ENCODE measurements at places on chromosomes 4 and X.

- H3K4me3 ChIP-seq, result no peak overlapping the region
- H3K27me3 ChIP-seq, result no peaks in the 10 kb centered on the region
Observed at GRCh38 chrX:150037041-150037440, 98.8 kb upstream of the EOLA2 start.

DNA sequence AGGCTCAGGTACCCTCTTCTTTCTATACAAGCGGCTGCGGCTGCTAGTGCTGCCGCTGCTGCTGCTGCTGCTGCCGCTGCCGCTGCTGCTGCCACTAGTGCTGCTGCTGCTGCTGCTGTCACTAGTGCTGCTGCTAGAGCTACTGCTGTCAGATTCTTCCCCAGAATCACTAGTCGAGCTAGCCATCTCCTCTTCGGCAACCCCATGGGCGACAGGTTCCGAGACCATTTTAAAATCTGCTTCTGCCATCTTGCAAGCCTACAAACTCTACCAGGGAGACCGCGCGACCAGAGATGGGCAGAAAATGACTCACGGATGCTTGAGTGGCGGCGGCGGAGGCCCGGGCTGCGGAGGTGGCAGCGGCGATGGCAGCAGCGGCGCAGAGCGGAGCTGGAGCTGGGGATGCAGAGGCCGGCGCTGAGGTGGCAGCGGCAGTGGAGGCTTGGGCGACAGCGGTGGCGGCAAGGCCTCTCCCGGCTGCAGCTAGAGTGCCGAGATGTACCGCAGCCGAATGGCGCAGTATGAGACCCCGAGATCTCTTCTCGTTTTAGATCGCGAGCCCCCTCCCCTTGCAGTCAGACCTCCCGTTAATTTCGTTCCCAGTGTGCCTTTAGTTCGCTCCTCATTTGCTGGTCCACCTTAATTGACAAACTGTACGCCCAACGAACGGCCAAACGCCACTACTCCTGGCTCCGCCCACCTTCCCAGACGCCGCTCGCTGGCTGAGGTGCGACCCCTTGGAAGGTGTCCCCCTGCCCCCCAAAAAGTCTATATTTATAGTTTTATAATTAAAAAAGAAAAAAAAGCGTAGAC is at the start of gene NAP1L3:
Gene NAP1L3, minus strand, starts transcription at position 523 of the 813 bp plus-strand sequence. Its CDS starts 274 bp downstream, at position 249.
- peak within 1 kb of the TSS; percentile 83 for H3K4me3 ChIP-seq
- H3K27ac ChIP-seq, result peak within 1 kb of the TSS; percentile 76
- peaks cover 6% of the 10 kb centered on the region for H3K4me1 ChIP-seq
- H3K36me3 ChIP-seq, result no peaks in the 10 kb centered on the region
- H3K27me3 ChIP-seq, result no peaks in the 10 kb centered on the region

GRCh38 chr4:69875576-69875975 is 15.6 kb upstream of the SULT1E1 start:
- no peaks in the 10 kb centered on the region for H3K36me3 ChIP-seq
- no peak overlapping the region for H3K4me3 ChIP-seq
- no peak for DNase-seq
- no peaks in the 10 kb centered on the region for H3K4me1 ChIP-seq

DNA sequence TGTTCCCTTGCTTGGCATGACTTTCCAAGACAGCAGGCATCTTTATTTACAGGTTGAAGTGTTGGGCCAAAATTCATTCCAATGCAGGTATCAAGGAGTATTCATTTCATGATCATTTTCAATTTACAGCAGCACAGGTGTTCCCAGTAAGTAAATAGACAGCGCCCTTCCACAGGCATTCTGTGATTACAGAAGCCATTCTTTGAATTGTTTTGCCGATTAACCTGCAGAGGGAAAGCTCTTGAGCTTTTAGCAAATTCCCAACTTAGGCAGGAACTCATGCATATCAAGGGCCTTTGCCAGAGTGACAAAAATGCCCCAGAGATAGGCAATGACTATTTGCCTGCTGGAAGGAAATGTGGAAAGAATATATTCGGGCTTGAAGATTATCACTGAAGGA is 6.8 kb downstream of the TXK start:
- H3K27me3 ChIP-seq, result peaks cover 15% of the 10 kb centered on the region
- peak overlapping the region; percentile 87 for H3K27ac ChIP-seq
- peak overlapping the region; percentile 79 for H3K4me3 ChIP-seq
- DNase-seq, result no peak
- peaks cover 15% of the 10 kb centered on the region for H3K36me3 ChIP-seq
- H3K4me1 ChIP-seq, result peaks cover 12% of the 10 kb centered on the region

DNA sequence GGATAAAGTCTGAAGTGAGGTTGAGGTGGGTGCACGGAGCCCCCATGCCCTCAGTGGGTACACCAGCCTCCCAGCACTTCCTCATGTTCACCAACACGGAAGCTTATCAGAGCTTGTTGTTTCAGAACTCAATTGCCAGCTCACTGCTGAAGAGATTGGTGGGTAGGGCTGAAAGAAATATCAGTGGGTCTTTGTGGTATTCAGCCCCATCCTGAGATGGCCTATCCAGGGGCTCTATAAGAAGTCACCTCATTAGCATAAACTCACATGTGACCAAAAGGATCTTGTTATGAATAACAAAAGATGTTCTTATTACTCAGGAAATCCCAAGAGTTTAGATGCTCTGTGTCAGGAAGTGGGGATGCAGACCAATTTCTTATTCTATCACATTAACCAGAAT is 177.3 kb downstream of the ARHGAP10 start:
- no peaks in the 10 kb centered on the region for H3K4me1 ChIP-seq
- no peak overlapping the region for H3K4me3 ChIP-seq
- DNase-seq, result no peak
- H3K27ac ChIP-seq, result peak overlapping the region; percentile 26
- H3K36me3 ChIP-seq, result peaks cover 1% of the 10 kb centered on the region

DNA sequence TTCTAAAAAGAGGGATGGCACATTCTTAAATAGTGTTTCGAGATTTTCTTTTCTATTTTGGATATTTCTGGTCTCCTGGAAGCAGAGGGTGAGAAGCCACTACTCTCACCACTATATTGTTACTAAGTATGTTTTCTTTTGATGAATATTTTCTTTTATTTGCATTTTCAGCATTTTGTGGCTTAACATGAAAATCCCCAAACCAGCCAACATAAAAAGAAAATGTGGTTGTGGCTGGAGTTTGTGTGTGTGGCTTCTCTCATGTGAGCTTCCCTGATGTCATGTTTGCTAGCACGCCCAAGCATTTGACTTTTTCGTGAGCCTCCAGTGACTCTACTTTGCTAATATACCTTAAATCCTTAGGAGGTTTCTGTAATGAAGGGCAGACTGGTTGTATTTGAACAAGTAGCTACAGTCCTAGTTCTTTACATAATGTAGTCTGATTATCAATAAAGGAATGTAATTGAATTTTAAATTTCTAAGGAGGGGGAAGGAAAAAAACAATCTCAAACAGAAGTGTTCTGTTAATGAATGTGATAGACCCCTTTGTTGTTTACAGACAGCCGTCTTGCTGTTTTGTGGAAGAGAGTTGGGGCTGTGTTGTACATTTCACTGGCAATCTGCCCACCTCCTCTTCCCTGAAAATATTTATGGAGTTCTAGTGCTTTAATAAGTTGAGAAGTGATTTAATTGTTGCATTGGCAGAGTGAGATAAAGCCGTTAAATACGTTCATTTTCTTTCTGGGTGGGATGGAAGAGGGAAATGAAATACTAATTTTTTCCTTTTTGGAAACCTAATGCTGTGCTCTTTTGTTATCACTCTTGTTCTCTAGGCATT is 114.6 kb downstream of the ARHGAP10 start:
- no peaks in the 10 kb centered on the region for H3K27me3 ChIP-seq
- H3K4me3 ChIP-seq, result no peak overlapping the region
- DNase-seq, result peak; percentile 32
- H3K4me1 ChIP-seq, result peaks cover 9% of the 10 kb centered on the region
- H3K27ac ChIP-seq, result no peak overlapping the region

DNA sequence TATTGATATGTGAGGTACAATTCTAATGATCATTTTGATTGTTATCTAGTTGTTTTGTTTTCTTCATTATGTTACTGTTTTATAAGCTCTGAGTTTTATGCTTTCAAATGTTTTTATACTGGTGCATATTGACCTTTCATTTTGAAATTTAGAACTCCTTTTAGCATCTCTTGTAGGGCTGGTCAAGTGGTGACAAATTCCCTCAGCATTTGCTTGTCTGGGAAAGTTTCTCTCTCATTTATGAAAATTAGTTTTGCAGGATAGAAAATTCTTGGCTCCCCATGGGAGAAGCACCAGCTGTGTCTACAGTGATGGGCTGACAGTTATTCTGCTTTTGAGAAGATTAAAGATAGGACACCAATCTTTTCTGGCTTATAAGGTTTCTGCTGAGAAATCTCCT is 105.3 kb upstream of the SPRY1 start:
- no peak for DNase-seq
- H3K4me3 ChIP-seq, result no peak overlapping the region
- no peaks in the 10 kb centered on the region for H3K36me3 ChIP-seq
- H3K27ac ChIP-seq, result no peak overlapping the region
- H3K27me3 ChIP-seq, result no peaks in the 10 kb centered on the region
- H3K4me1 ChIP-seq, result peaks cover 13% of the 10 kb centered on the region

GRCh38 chrX:23435108-23435507 is 100.5 kb downstream of the PTCHD1 start:
- H3K4me1 ChIP-seq, result no peaks in the 10 kb centered on the region
- no peaks in the 10 kb centered on the region for H3K27me3 ChIP-seq
- no peak overlapping the region for H3K4me3 ChIP-seq
- no peak overlapping the region for H3K27ac ChIP-seq
- no peak for DNase-seq

DNA sequence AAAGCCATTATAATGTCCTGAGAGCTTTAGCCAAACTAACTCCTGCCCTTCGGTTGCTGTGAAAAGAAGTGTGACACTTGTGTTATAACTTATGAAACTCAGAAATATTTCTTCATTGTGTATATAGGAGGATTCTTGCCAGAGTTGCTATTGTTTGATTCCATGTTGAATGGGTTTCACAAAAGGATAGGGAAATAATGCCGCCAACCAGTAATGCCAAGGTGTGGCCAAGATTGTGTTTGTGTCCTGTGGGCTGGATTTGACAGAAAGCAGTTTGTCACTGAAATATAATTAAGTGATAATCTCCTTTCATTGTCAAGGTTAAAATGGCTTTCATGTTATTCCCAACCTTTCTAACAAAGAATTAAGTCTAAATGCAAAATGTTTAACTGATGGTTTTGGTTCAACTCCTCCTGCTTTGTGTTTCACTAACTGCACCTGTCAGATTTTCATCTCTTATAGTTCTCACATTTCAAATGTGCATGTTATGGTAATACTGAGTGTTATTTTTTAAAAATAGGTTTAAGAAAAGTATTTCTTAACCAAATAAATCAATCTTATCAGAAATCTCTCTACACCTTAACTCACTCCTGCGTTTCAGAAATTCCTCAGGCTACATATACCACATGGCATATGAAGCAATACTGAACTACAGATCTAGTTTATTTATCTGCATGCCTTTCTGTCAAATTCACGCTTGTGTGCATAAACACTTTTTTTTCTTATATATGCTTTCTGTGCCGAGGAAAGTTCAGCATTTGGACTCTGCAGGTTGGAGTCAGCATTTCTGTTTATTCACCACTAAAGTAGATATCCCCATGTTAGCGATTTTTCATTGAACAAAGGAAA is at the start of gene CLDN22:
Gene CLDN22, minus strand, starts transcription at position 66 of the 849 bp plus-strand sequence. Its CDS starts 58 bp downstream, at position 8.
- H3K27ac ChIP-seq, result no peak within 1 kb of the TSS
- peaks cover 5% of the 10 kb centered on the region for H3K4me1 ChIP-seq
- H3K36me3 ChIP-seq, result no peaks in the 10 kb centered on the region
- no peak for DNase-seq

DNA sequence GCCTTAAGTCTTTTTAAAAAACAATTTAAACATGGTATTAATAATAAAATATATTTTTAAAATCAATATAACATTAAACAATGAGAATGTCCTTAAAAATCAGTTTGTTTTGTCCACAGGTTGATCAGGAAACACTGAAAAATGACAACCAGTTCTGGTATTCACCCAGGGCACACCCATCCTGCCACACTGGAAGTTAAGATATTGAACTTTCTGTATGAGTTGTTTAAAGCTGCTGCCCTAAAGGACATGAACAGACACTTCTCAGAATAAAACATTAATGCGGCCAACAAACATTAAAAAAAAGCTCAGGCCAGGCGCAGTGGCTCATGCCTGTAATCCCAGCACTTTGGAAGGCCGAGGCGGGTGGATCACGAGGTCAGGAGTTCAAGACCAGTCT is 15.0 kb upstream of the HOPX start:
- DNase-seq, result no peak
- no peaks in the 10 kb centered on the region for H3K4me1 ChIP-seq
- no peak overlapping the region for H3K4me3 ChIP-seq
- H3K36me3 ChIP-seq, result peaks cover 3% of the 10 kb centered on the region
- H3K27ac ChIP-seq, result no peak overlapping the region

DNA sequence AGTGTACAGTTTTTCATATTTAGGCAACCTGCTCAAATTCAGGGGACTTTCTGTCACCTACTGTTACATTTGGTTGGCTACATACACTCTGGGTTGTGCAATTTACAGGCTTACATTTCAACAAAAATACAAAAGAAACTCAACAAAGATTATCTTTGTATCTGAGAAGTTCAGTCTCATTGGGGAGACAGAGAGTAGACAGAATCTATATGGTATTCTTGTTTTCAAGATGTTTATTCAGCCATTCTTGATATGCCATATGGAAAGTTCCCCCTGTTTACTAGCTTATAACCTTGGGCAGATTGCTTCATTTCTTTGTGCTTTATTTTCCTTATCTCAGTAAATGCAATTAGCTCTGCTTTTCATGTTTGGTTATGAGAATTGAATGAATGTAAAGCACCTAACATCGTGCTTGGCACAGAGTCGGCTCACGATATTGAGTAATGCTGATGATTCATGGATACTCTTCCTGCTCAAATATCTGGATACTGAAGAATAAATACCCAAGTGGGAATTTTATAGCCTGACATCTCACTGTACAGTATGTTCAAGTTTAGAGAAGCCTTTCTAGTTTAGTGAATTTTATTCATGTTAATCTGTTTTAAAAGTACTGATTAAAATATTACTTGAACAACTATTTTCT is 96.5 kb upstream of the PACRGL start:
- no peak for DNase-seq
- no peak overlapping the region for H3K27ac ChIP-seq
- H3K36me3 ChIP-seq, result no peaks in the 10 kb centered on the region
- H3K4me3 ChIP-seq, result no peak overlapping the region
- no peaks in the 10 kb centered on the region for H3K27me3 ChIP-seq
- no peaks in the 10 kb centered on the region for H3K4me1 ChIP-seq

DNA sequence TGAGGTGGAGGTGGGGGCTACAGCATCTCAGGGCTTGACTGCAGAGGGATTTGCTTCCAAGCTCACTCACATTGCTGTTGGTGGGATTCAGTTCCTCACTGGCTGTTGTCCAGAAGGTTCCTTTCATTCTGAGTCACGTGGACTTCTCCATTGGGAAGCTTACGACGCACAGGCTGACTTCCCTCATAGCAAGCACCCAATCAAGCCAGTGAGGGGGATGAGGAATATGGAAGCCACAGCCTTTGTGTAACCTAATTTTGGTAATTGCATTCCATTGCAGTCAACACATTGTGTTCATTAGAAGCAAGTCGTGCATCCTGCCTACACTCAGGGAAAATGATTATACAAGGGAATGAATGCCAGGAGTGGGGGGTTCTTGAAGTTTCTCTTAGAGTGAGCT is 32.7 kb upstream of the MXRA5 start:
- no peaks in the 10 kb centered on the region for H3K27me3 ChIP-seq
- H3K4me1 ChIP-seq, result no peaks in the 10 kb centered on the region
- no peak overlapping the region for H3K4me3 ChIP-seq
- no peak overlapping the region for H3K27ac ChIP-seq
- DNase-seq, result no peak
